ENCODE measurements at places on chromosomes 12 and 14.

- no peak for DNase-seq
Measured at GRCh38 chr12:92224685-92225331, 79.2 kb upstream of the BTG1 start.

GRCh38 chr12:100234591-100235304 lies 32.1 kb downstream of the DEPDC4 start:
- no peak for DNase-seq

DNA sequence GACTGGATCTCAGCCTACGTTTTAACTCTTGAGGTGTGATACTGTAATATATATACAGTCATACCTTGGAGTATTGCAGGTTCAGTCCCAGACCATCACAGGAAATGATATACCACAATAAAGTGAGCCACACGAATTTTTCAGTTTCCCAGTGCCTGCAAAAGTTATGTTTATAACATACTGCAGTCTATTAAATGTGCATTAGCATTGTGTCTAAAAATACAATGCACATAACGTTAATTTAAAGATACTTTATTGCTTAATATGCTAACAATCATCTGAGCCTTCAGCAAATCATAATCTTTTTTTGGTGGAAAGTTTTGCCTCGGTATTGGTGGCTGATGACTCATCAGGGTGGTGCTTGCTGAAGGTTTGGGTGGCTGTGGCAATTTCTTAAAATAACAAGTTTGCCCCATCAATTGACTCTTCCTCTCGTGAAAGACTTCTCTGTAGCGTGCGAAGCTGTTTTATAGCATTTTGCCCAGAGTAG lies 18.9 kb downstream of the PYROXD1 start:
- DNase-seq, result peak; percentile 42

DNA sequence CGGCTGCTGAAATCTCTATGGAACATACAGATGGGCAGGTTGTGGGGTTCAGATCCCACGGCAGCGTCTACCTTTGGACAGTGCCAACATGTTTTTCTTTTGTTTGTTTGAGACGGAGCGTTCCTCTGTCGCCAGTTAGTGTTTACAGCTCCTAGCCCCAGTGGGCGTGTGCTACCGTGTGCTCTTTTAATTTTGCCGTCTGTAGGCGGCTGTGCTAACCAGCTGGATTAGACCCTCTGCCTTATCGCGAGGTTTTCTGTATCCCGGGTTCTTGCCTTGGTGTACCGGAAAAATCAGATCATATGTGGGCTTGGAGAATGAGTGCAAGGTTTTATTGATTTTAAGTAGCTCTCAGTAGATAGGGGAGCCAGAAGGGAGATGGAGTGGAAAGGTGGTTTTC lies 9.8 kb upstream of the GALNT6 start:
- DNase-seq, result no peak

DNA sequence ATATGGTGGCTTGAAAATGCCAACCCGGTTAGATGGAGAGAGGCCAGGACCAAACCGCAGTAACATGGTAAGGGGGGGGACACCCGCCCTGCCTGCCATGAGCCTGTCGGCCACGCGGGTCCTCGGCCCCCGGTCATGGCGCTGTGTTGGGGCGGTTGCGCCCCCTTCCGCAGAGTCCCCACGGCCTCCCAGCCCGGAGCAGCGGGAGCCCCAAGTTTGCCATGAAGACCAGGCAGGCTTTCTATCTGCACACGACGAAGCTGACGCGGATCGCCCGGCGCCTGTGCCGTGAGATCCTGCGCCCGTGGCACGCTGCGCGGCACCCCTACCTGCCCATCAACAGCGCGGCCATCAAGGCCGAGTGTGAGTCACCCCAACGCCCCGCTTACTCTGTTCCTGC lies 10.1 kb upstream of the CRIP2 start:
- no peak for DNase-seq

- DNase-seq, result no peak
Measured at GRCh38 chr14:32623300-32624093, 294.4 kb downstream of the AKAP6 start.

- DNase-seq, result no peak
Measured at GRCh38 chr12:54032086-54032619, 697 bp upstream of the HOXC5 start.

DNA sequence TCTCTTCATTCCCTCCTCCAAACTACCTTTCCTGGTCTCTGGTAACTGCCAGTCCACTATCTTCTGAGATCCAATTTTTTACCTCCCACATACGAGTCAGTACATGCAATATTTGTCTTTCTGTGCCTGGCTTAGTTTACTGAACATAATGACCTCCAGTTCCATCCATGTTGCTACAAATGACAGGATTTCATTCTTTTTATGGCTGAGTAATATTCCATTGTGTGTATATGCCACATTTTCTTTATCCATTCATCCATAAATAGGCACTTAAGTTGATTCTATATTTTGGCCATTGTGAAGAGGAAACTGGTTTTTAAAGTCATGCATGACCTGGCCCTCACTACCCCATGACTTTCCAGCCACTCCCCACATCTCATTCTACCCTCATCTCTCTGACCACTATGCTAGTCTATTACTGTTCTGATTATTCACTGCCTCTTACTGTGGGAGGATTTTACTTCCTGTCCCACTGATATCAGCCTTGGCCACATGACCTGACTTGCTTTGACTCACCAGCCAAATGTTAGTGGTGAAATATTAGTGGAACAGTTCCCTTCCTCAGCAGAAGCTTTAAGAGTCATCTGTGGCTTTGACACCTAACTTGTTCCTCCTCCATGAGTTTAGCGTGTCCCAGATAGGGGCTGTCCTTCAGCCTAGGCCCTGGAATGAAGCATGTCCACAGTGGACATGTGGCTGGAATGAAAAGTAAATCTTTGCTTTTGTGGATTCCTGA lies 52.2 kb downstream of the GOLGA5 start:
- DNase-seq, result no peak

- peak; percentile 29 for DNase-seq
Measured at GRCh38 chr12:45518291-45519235, 210.9 kb upstream of the ARID2 start.

DNA sequence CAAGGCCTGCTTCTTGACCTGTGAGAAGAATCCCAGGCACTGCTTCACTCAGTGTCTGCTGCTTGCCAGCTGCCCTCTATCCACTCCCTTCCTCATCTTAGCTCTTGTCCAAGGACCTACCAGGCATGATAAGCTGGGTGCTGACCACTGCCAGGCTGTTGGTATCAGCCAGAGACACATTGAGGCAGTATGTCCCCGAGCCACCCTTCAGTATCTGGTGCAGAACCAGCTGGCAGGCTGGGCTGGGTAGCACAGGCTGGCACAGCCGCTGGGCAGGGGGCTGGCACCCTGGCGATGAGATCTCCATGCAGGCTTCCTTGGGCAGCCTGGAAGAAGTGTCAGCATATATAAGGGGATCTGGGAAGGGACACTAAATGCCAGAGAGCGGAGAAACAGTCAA lies 10.5 kb downstream of the PMEL start:
- no peak for DNase-seq

DNA sequence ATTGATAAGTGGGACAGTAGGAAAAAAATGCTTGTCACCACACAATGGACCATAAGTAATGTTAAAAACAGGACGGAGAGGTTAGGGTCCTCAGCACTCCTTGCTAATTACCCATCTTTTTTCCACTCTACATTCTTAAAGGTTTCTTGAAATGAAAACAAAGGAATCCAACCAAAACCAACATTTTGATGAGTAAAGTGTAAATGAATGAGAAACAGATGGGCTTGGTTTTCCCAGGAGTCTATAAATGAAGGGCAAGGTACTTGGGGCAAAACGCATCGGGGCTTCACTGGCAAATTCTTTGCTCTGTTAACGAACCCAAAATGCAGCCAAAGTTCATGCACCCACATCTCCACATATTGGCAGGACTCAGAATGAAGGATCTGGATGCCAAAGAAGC lies 129.2 kb upstream of the BMP4 start:
- DNase-seq, result no peak

DNA sequence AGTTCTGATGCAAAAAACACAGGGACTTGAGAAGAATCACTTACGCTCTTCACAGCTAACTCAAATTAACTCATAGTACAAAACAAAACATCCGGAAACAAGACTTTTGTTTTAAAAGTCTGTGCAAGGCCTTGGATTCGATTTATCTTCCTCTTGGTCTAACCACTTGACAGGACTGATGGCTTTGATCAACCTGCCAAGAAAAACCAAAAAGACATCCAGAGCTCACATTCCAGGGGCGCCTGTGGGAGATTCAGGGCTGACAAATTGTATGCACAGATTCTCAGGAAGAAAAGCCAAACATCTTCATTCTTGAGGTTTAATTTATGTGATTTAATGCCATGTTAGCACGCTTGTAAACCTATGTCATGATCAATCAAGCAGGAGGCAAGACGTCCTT lies 129.1 kb upstream of the TMCC3 start:
- no peak for DNase-seq

DNA sequence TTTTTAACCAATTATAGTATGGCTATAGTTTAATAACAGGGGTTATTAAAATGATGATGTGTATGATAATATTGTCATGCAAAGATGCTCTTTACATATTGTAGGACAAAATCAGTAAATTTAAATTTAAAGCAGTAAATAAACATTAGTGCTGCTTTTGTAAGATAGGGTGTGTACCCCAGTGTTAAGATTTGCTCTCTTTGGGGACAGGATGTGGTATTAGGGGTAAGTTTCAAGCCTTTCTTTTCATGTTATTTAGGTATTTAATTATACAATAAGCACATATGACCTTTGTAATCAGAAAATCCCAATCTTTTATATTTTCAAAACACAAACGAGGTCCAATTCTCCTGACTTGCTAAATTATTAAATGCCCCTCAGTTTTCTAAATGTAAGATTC lies 39.7 kb upstream of the RPH3A start:
- DNase-seq, result no peak

DNA sequence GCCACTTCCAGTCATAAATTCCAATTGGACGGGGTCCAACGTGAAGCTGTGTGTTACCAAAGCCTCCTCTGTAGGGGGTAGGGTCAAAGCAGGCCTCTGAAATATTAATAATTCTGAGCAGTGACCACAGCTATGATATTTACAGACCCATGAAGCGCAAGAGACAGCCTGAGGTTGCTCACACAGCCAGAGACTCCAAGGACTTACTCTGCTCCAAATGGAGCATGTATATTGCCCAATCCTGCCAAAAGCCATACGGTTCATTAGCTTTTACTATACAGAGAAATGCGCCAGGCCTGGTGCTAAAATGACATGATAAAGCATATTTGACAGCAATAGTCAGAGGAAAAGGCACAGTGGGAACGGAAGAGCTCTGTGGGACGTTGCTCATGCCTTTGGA lies 151.3 kb downstream of the PAH start:
- DNase-seq, result no peak

GRCh38 chr14:30264161-30264560 lies 294.8 kb upstream of the G2E3 start:
- DNase-seq, result no peak

- DNase-seq, result no peak
Measured at GRCh38 chr12:1611803-1612572, 17.0 kb upstream of the WNT5B start.

DNA sequence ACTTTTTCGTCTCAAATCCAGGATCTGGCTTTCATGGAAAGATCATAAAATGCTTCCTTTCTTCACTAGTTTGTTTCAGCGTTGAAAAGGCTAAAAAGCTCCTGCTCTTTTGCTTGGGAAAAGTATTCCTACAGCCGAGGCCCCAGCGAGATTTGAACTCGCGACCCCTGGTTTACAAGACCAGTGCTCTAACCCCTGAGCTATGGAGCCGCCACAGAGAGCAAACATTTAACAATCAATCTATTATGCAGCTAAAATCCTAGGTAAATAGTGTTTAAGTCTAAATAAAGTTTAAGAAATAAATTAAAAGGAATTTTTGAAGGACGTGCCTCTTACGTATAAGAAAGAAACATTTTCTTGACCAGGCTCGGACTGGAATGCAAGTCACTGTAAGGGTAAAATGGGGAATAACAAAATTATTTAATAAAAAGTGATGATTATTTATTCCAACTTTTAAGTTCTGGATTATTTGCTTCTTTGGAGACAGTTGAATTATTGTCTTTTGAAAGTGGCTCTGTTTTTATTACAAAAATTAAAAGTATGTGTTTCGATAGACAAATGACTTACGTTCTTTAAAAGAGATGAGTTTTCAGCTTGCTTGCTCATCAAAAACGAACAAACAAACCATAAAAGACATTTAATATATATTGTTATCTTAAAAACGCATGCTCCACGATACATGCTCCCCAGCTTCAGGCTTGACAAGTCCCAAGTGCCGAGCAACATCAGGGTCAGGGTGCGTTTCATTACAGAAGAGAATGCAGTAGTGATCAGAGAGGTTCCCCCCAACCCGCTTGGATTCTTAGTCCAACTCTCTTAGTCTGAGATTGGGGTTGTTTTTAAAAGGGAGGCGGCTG lies 10.2 kb downstream of the OR6S1 start:
- peak; percentile 56 for DNase-seq

DNA sequence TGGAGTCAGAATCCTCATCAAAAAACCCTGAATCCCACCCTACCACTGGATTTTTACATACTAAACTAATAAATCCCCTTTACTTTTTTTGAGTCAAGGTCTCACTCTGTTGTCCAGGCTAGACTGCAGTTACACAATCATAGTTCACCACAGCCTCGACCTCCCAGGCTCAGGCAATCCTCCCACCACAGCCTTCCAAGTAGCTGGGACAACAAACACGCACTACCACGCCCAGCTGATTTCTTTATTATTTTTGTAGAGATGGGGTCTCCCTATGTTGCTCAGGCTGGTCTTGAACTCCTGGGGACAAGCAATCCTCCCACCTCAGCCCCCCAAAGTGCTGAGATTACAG lies 24.3 kb downstream of the SPTSSA start:
- no peak for DNase-seq

DNA sequence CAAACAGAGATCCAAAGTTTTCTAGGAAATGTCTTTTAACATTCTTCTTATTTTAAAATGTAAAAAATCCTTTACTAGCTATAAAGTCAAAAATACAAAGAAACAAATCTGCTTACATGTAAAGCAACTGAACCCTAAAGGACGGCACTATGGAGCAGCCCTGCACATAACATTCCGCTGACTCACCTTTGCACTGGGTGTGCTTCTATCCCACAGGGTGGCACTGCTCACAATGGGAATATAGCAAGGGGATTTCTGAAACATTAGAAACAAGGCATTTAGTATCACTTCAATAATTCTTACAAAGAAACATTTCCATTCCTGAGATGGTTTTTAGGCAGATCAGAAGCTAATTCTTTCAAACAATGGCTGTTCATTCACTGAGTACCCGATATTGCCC lies 94.3 kb downstream of the C12orf42 start:
- DNase-seq, result no peak

DNA sequence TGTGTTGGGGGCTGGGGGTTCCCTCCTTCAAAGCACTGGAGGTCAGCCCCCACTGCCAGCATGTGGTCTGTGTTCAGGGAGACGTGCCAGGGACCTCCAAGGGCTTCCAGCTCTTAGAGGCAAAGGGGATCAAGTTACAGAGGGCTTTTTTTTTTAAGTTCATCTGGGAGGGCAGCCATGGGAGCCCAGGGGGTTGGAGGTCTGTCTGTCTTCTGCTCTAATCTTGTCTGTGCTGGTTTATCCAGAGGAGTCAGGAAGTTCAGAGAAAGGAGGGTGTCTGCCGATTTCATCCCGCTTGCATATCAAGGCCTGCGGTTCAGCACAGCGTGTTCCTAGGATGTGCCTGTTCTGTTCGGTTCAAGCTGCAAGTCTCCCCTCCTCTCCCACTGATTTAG lies 72.2 kb downstream of the TMEM132C start:
- no peak for DNase-seq
